ENCODE measurements at places on chromosomes 7 and 10.

- DNase-seq: no peak
Observed at GRCh38 chr7:81482600-81483186, 287.2 kb downstream of the HGF start.

DNA sequence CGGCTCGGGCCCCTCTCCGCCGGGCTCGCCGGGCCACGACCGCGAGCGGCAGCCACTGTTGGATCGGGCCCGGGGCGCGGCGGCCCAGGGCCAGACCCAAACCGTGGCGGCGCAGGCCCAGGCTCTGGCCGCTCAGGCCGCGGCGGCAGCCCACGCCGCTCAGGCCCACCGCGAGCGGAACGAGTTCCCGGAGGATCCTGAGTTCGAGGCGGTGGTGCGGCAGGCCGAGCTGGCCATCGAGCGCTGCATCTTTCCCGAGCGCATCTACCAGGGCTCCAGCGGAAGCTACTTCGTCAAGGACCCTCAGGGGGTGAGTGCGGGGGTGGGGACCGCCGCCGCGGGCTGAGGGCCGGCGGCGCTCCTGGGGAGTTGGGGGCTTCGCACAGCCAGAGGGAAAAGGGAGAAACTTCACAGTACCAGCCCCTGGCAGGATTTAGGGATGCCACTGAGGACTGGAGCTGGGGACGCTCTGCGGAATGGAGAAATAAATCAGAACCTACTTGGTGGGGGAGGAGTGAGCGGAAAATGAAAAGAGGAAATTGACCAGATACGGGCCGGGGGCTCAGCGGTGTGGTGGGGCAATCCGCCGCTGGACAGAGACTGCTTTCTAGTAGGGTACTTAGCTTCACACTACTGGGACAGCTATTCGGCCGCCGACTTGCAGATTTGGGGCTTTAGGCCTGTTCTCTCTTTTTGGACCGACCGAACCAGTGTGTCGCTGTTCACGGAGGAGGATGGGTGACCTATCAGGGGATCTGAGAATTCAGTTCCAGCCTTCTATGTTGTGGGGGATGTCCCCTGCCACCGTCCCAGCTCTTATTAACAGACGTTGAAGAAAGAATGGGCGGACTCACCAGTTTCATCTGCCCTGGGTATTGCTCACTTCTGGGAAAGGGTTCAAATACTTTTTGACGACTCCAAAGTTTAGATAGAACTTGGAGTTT is 669 bp downstream of the PI4K2A start:
- no peak for DNase-seq

DNA sequence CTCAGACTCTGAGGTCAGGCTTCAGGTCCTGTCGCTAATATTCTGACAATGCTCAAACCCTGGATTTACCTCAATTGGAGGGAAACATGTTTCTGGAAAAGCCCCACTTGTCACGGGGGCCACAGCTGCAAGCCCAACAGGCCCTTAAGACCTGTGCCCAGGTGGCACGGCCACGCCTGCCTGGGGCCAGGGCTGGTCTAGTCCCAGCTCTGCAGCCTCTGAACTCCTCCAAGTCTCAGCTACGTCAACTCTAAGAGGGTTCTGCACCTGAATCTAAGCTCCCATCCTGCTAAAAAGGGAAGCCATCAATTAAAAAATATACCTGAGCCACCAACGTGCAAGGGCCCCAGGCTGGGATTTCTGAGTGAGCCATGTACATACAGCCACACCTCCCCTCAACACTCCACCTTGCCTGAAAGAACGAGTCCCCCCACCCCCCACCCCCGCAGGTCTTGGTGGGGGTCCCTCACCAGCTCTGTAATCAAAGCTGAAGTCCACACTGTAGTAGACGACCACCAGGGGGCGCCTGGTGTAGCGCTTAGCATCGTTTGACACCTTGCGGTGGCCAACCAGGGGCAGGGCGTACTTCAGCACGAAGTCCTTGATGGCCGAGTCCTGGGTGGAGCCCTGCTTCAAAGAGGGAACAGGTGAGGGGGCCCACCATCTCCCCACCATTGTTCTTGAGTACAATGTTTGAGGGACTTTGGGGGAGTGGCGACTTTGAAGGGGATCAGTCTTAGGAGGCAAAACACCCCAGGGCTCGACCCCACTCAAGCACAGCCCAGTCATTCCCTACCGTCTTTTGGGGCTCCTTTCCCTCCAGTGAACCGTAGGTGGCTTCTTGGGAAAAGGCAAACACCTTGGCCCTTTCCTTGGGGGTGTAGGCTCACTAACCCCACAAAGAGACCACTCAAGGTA is 22.6 kb downstream of the PDIA4 start:
- peak; percentile 86 for DNase-seq

DNA sequence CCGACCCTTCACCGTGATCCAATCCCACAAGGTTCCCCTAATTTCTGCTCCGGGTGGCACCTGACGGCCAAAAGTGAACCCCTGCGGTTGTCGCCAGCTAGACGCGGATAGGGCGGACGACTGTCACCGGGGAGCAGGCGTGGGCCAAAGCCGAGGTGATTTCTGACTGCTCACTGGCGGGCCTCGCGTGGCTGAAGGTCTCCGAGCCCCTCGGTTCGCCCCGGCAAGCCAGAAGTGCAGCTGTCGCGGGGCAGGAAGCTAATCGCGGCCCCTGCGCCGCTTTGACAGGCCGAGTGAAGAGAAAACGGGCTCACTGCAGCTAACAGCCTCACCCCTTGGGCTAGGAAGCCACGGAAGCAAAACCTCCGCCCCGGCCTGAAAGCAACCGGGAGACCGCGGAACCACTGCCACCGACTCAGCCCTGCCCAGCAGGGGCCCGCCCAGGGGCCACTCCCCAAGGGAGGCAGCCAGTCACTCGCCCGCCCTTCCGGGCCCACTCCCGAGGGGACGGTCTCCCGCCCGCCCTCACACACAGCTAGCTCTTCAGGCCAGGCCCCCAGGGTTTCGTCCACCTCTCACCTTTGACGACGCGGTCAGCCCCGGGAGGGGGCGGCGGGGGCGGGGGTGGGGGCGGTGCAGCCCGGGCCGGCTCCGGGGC is 469 bp downstream of the PPP3CB start:
- peak; percentile 95 for DNase-seq

GRCh38 chr10:112307358-112308124 is 24.3 kb downstream of the TECTB start:
- no peak for DNase-seq

DNA sequence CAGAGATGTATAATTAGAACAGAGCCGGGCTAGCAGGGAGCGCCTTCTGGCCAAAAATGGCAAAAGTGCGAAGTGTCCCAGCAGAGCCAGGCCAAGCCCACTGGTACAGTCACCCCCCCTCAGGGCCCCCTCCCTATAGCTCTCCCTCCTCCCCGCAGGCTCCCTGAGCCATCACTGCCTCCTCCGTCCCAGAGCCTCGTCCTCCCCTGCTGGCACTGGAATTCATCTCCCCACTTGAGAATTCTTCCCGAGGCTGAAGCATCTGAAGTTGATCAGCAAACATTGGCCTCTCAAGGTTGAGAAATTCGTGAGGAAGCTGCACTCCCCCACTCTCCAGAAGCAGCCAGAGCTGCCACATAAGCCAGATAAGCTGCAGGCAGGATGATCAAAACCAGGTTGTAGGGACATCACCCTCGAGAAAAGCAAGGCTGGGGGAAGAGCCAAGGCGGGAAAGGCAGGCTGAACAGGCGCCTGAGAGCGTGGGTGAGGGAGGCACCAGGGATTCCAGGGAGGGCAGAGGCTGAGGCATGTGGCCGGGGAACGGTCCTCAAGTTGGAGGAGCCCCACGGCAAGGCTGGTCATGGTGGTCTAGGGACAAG is 23.4 kb downstream of the CAMK2G start:
- DNase-seq: no peak

GRCh38 chr10:50367732-50368131 is 116.4 kb upstream of the ASAH2 start:
- no peak for DNase-seq

DNA sequence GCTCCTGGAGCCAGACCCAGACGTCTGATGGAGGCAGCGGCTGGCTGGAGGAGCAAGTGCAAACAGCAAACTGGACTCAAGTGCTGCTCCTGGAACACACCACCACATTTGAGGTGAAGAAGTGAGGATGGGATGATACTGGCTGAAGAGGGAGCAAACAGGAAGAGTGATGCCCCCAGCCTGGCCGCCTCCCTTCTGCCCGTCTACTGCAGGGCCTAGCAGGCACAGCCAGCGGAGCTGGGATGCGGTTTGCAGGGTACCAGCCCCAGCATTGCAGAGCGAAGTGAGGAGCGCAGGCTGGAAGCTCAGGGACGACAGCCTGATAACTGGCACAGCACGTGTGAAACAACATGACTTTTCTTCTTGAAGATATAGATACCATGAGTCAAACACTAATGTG is 111.8 kb upstream of the ZNF32 start:
- DNase-seq: no peak

DNA sequence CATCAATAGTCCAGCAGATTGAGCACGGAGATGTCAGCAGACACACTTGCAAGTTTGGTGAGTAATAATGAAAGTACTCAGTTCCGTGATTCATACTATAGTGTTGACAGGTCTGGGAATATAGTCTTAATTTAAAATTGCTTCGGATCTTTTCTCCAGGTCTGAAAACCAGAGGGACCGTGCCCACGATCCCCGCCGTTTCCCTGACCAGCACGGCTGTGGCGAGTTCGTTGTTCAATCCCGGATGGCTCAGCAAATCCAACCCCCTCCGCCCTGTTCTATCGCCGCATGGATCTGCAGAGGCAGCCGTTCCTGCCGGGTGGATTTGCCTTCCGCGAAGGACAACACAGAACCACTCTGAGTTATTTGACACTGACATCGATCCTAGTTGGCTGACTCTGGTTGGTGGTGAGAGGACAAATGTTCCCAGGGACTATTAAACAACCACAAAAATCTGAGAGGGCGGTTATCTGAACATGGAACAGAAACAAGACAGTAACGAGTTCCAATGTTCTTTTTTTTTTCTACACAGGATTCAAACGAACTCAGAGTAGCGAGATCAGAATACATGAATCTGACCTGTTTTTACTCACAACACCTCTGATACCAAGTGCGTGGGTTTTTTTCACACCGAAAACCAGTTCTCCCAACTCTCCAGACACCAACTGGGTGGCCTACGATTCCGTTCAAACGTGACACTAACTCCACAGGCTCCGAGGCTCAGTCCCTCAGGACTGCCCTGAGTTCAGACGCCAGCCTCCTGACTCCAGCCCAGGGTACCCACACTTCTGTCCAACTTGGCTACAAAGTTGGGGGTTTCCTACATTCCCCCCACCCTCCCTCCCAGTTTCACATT is 52.7 kb downstream of the RBM17 start:
- no peak for DNase-seq

DNA sequence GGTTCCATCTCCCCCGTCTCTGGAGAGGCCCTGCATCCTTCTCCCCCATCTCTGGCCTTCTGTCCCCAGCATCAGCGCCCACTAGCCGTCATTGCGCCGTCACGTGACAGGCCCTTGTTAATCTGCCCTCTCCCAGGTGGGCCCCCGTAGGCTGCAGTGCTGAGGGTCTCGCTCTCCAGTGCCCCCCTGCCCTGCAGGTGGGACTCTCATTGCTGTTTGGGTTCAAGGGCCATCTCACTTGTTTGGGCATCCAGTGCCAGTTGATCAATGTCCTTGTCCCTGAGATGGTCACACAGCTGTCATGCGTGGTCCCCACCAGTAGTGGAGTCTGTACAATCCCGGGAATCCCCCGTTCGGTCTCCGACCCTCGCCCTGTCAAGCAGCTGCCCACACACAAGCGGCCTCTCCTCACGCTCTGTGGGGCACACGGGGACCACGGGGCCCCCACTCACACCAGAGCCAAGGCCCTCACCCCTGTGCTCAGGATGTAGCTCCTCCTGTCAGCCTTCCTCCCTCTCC is 114.0 kb downstream of the INPP5A start:
- peak; percentile 46 for DNase-seq

DNA sequence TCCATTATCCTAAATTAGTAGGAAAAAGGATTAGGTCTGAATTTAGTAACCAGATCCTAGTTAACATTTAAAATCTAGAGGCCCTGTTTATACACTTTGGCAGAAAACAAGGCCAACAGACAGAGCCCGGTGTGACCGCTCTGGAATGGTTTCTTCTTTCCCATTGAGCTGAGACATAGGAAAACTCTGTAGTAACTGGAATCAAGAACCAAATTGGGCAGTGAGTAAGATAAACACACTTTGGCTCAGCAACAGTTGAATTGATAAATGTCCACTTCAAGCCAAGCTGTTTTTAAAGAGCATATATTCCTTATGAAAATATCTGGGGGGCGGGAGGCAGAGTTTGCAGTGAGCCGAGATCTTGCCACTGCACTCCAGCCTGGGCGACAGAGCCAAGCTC is 343.7 kb upstream of the SEMA3A start:
- DNase-seq: no peak
